ENCODE measurements at places on chromosomes 7 and 10.

GRCh38 chr10:49182776-49183175 is 5.4 kb downstream of the TMEM273 start:
- H3K27me3 ChIP-seq = no peaks in the 10 kb centered on the region
- peaks cover 6% of the 10 kb centered on the region for H3K4me1 ChIP-seq
- no peak overlapping the region for H3K27ac ChIP-seq
- DNase-seq = no peak

DNA sequence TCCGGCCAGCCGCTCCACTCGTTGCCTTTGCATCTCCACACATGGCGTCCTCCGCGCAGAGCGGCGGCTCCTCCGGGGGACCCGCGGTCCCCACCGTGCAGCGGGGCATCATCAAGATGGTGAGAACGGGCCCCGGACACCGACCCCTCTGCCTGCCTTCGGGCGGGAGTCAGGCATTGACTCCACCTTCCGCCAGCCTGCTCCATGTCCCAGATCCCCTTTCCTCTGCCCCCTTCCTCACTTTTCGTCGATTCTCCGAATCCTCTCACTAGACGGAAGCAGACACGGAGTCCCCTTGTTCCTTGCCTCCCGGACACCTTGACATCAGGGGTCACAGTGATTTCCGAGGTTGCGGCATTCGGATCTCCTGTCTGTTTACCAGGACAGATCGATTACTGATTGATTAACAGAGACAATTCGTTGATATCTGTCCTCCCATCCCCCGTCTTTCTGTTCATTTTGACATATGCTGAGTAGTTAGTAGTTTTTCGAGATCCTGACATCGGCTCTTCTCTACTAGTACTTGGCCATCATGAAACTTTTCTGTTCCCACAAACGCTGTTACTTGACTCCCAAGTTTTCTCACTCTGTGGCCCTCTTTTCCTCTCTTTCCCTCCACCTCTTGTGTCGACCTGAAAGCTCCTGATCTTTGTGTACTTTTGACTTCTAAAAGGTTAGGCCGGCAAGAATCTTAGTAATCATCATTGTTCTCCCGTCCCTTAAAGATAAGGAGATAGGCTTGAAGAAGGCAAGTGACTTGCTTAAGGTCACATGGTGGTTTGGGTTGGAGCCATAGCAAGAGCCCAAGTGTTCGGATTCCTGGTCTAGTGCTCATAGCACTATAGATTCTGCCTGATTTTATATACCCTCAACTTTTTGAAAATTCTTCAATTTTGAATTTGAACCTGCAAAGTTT is 597 bp downstream of the SND1 start:
- H3K27ac ChIP-seq = peak overlapping the region; percentile 95
- peaks cover 27% of the 10 kb centered on the region for H3K4me1 ChIP-seq
- H3K4me3 ChIP-seq = peak overlapping the region; percentile 98
- peaks cover 9% of the 10 kb centered on the region for H3K36me3 ChIP-seq
- H3K27me3 ChIP-seq = no peaks in the 10 kb centered on the region

DNA sequence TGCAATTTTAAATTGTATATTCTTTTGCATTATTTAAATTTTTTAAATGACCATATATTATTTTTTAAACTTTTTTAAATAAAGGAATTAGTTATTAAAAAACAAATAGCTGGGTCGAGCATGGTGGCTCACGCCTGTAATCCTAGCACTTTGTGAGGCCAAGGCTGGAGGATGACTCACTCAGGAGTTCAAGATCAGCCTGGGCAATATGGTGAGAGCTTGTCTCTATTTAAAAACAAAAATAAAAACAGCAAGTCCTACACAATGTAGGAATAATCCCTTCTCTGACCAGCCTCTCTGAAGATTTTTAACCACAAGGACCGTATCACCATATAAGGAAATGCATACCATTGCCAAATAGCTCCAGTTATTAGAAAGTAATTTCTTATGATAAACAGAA is 19.6 kb downstream of the NOC3L start:
- H3K27me3 ChIP-seq = no peaks in the 10 kb centered on the region
- H3K27ac ChIP-seq = no peak overlapping the region
- H3K4me1 ChIP-seq = no peaks in the 10 kb centered on the region
- H3K4me3 ChIP-seq = no peak overlapping the region
- no peak for DNase-seq
- H3K36me3 ChIP-seq = peaks cover 14% of the 10 kb centered on the region

DNA sequence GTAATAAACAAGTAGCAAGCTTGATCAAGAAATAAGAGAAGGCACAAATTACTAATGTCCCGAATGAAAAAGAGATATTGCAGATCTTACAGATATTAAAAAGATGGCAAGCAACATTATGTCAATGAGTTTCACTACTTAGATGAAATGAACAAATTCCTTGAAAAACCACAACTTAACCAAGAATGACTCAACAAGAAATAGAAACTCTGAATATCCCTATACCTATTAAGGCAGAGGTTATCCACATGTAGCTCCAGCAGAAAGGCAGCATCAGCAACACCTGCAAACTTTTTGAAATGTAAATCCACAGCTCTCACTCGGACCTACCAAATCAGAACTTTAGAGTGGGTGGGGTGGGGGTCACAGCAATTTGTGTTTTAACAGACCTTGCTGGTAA is 33.6 kb downstream of the PDE1C start:
- no peak overlapping the region for H3K27ac ChIP-seq
- H3K27me3 ChIP-seq = no peaks in the 10 kb centered on the region
- no peak overlapping the region for H3K4me3 ChIP-seq
- no peaks in the 10 kb centered on the region for H3K4me1 ChIP-seq
- H3K36me3 ChIP-seq = no peaks in the 10 kb centered on the region
- DNase-seq = no peak

- H3K4me3 ChIP-seq = peak overlapping the region; percentile 33
- no peak overlapping the region for H3K27ac ChIP-seq
- DNase-seq = no peak
Measured at GRCh38 chr10:785089-785860, 95.8 kb upstream of the DIP2C start.

- peaks cover 24% of the 10 kb centered on the region for H3K4me1 ChIP-seq
- no peaks in the 10 kb centered on the region for H3K36me3 ChIP-seq
- peak overlapping the region; percentile 18 for H3K4me3 ChIP-seq
- no peak for DNase-seq
- H3K27me3 ChIP-seq = peaks cover 57% of the 10 kb centered on the region
Measured at GRCh38 chr7:101172854-101173751, 7.0 kb downstream of the NAT16 start.

All from esophagus squamous epithelium (tissue), 5 donors.